ENCODE measurements at places on chromosomes 3 and 15. TPM values are rescaled to one million over a fixed set of nuclear protein-coding genes. Genes with fewer than 3 reads are reported as not detected.

DNA sequence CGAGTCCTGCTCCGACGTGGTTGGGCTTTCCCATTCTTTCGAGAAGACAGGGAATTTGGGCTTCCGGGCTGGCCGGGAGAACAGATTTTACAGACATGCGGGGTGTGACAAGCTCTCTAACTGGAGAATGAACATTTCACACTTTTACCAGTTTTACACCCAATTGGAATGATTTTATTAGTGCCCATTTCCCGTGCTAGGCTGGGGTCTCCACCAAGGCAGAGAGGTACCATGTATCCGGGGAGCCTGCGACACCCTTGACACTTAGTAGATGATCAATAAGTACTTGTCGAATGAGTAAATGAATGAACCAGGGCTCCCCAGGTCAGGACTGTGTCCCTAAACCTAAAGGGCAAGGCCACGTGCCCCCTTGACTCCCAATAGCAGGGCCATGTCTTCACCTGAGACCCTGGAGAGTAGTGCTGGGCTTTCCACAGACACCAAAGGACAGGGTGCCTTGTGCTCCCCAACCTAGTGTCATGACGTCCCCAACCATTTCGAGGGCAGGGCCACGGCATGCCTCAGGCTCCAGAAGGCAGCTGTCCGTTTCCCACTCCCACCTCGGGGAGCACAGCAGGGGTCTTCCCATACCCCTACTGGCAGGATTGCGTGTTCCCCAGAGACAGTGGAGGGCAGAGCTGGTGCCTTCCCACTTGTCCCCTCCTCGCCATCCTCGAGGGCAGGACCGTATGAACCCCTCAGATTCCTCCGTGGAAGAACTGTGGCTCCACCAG, 679 bp upstream of the MYD88 start:
- peak overlapping the region; percentile 79 for H3K4me3 ChIP-seq
- peak overlapping the region; percentile 95 for H3K27ac ChIP-seq
- no peaks in the 10 kb centered on the region for H3K27me3 ChIP-seq
- peaks cover 2% of the 10 kb centered on the region for H3K36me3 ChIP-seq
- H3K4me1 ChIP-seq, result peaks cover 5% of the 10 kb centered on the region

Gene PAK6
- 6.3 TPM for total RNA-seq

- no peaks in the 10 kb centered on the region for H3K27me3 ChIP-seq
- no peak overlapping the region for H3K4me3 ChIP-seq
- H3K36me3 ChIP-seq, result no peaks in the 10 kb centered on the region
- H3K27ac ChIP-seq, result no peak overlapping the region
- H3K4me1 ChIP-seq, result no peaks in the 10 kb centered on the region
These were observed 56.6 kb upstream of the TIPARP start for GRCh38 chr3:156617781-156618180.

DNA sequence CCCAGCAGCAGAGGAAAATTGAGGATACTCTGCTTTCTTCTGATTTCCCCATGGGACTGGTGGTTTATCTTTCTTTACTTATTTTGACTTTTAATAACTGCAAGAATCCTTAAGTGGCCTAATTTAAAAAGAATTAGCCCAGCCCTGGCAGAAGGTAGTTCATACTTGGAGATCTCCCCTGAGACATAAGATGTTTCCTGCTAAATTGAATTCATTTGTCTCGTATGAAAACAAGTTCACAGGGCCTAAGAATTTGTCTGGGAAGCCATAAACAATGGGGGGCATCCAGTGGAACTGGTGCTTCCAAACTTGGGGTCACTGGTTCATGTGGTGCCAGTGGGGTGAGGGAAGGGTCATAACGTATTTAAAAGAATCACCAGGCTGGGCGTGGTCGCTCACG, 283.1 kb upstream of the RASGRP1 start:
- no peaks in the 10 kb centered on the region for H3K4me1 ChIP-seq
- H3K27ac ChIP-seq, result no peak overlapping the region
- H3K36me3 ChIP-seq, result no peaks in the 10 kb centered on the region
- H3K27me3 ChIP-seq, result no peaks in the 10 kb centered on the region
- DNase-seq, result no peak

Gene MYO5C
- total RNA-seq, result 28.2 TPM

Gene SMCO1
- total RNA-seq, result not detected

DNA sequence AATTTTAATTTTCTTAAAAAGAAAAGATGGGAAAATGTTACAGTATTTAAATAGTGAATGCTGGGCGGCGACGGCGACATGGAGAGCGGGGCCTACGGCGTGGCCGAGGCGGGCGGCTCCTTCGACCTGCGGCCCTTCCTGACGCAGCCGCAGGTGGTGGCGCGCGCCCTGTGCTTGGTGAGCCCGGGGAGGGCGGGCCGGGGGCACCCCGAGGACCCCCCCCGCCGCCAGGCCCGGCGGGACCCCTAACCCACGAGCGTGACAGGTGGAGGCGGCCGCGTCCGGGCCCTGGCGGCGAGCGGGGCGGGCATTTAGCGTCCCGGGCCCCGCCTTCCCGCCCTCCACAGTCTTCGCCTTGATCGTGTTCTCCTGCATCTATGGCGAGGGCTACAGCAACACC, 38.4 kb upstream of the GOLGA8J start:
- no peaks in the 10 kb centered on the region for H3K36me3 ChIP-seq
- peaks cover 3% of the 10 kb centered on the region for H3K27me3 ChIP-seq
- no peak for DNase-seq
- no peak overlapping the region for H3K27ac ChIP-seq
- H3K4me1 ChIP-seq, result no peaks in the 10 kb centered on the region

DNA sequence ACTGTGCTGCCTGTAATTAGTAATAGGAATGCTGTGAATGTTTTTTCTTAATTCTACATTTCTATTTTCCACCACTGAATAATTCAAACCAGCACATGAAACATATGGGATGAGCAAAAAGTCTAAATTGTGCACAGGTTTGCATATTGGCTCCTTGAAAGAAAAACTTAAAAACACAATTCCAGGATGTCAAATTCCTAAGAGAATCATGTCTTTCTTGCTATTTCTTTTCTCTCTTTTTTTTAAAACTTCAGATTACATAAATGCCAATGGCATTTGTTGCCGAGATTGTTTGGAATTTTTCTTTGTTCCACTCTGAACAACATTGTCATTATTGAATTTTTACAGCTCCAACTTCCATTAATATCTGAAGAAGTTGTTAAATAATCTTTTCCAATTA, 60.8 kb downstream of the VGLL3 start:
- DNase-seq, result no peak
- no peaks in the 10 kb centered on the region for H3K27me3 ChIP-seq
- H3K27ac ChIP-seq, result no peak overlapping the region

GRCh38 chr3:98917608-98918007, 16.1 kb upstream of the DCBLD2 start:
- H3K4me1 ChIP-seq, result no peaks in the 10 kb centered on the region
- H3K4me3 ChIP-seq, result no peak overlapping the region
- 0 out of 2 replicates have a peak, but pooled peaks cover 2% of the 10 kb centered on the region for H3K27me3 ChIP-seq
- H3K36me3 ChIP-seq, result no peaks in the 10 kb centered on the region
- DNase-seq, result no peak

- no peak for DNase-seq
- H3K27me3 ChIP-seq, result no peaks in the 10 kb centered on the region
- H3K36me3 ChIP-seq, result no peaks in the 10 kb centered on the region
- H3K27ac ChIP-seq, result no peak overlapping the region
- no peaks in the 10 kb centered on the region for H3K4me1 ChIP-seq
- H3K4me3 ChIP-seq, result no peak overlapping the region
These were observed 110.1 kb upstream of the ABHD17C start for GRCh38 chr15:80584973-80585525.

Gene IFRD2
- total RNA-seq, result 111 TPM

Gene CLSTN2
- 0.03 TPM for total RNA-seq

Gene SLC12A8
- 7.0 TPM for total RNA-seq

Gene VILL
- 5.7 TPM for total RNA-seq

DNA sequence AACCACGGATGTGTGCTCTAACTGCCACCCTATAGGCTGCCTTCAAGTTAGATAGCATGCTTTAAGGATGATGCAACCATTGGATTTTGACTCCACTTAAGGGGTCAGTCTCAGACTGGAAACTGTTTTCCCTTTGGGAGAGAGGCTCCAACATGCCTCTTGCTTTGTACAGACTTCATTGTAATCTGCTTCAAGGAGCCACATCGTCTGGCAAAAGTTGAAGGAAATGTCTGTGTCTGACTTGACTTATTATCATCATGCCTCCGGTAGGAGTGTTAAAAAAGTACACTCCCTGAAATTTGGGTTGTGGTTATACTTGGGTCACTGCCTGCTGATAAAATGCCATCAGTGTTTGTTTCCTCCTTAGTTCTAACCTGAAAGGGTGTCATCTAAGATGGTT, 245.4 kb upstream of the CDIN1 start:
- H3K4me3 ChIP-seq, result no peak overlapping the region
- no peaks in the 10 kb centered on the region for H3K36me3 ChIP-seq
- no peak overlapping the region for H3K27ac ChIP-seq
- no peaks in the 10 kb centered on the region for H3K27me3 ChIP-seq
- H3K4me1 ChIP-seq, result no peaks in the 10 kb centered on the region

GRCh38 chr3:24136624-24137310, 191.7 kb downstream of the NR1D2 start:
- H3K36me3 ChIP-seq, result no peaks in the 10 kb centered on the region
- no peaks in the 10 kb centered on the region for H3K4me1 ChIP-seq
- no peak overlapping the region for H3K27ac ChIP-seq
- H3K4me3 ChIP-seq, result no peak overlapping the region
- H3K27me3 ChIP-seq, result no peaks in the 10 kb centered on the region

GRCh38 chr3:20396335-20396734, 210.3 kb upstream of the SGO1 start:
- no peak overlapping the region for H3K4me3 ChIP-seq
- H3K27ac ChIP-seq, result no peak overlapping the region
- no peaks in the 10 kb centered on the region for H3K27me3 ChIP-seq
- H3K36me3 ChIP-seq, result no peaks in the 10 kb centered on the region
- DNase-seq, result no peak

GRCh38 chr3:188720636-188721035, 451.1 kb upstream of the TPRG1 start:
- no peak for DNase-seq
- no peaks in the 10 kb centered on the region for H3K4me1 ChIP-seq
- no peak overlapping the region for H3K4me3 ChIP-seq
- H3K36me3 ChIP-seq, result no peaks in the 10 kb centered on the region
- no peaks in the 10 kb centered on the region for H3K27me3 ChIP-seq

Gene CD96
- total RNA-seq, result not detected

- no peaks in the 10 kb centered on the region for H3K27me3 ChIP-seq
- no peak overlapping the region for H3K4me3 ChIP-seq
- no peaks in the 10 kb centered on the region for H3K4me1 ChIP-seq
- DNase-seq, result peak; percentile 43
- no peak overlapping the region for H3K27ac ChIP-seq
- no peaks in the 10 kb centered on the region for H3K36me3 ChIP-seq
These were observed 186.9 kb downstream of the KLHL25 start for GRCh38 chr15:85607842-85608241.

Gene FRMD5
- 18.3 TPM for total RNA-seq

DNA sequence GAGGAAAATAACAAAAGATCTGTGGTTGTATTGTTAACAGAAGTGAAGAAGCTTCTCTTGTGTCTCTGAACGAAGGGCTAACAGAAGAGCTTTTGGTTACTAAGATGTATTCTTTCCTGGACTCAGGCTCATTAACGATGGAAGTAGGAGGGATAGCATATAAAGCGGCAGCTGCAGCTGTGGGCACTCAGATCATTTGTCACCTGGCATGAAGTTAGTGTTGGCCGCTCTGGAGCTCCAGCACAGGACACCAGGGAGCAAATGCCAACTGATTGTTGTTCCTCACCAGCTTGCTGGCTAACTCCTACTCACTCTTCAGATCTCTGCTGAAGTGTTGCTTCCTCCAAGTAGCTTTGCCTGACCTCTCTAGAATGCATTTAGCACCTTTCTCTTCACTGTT, 15.5 kb upstream of the SLITRK3 start:
- no peaks in the 10 kb centered on the region for H3K27me3 ChIP-seq
- DNase-seq, result no peak
- H3K4me1 ChIP-seq, result no peaks in the 10 kb centered on the region
- H3K4me3 ChIP-seq, result no peak overlapping the region

DNA sequence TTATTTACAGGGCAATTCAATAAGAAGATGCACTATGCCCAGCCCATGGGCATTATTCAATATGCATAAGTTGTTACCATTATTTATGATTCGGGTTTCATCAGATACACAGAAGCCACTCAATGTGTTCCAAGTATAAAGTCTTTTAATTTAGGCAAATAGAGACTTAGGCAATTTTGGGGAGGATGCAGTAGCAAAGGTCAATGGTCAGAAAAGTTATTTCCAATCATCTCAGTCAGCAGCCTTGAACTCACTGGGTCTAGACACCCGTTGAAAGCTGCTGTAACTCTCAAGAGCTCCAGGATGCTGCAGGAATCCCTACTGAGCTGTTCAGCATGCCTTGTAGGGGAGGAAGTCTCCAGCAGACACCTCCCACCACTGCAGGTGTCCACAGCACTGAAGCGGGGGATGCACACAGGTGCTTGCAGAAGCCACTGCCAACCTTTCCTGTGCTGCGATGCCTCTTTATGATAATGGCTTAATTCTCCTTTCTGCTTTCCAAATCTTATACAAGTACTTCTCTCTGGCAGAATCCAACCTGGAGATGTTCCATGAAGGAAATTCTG, 155.0 kb upstream of the SUCLG2 start:
- H3K4me1 ChIP-seq, result no peaks in the 10 kb centered on the region
- H3K27ac ChIP-seq, result no peak overlapping the region
- no peak for DNase-seq
- H3K27me3 ChIP-seq, result no peaks in the 10 kb centered on the region
- no peaks in the 10 kb centered on the region for H3K36me3 ChIP-seq

- no peaks in the 10 kb centered on the region for H3K36me3 ChIP-seq
- DNase-seq, result no peak
- H3K27me3 ChIP-seq, result no peaks in the 10 kb centered on the region
- no peak overlapping the region for H3K4me3 ChIP-seq
These were observed 51.1 kb downstream of the OSBPL10 start for GRCh38 chr3:31929826-31930502.
